ENCODE measurements at places on chromosomes 12 and 14. TPM values are rescaled to one million over a fixed set of nuclear protein-coding genes. Genes with fewer than 3 reads are reported as not detected.
A peak's percentile ranks its signal among the peaks of the same experiment; 100 is the strongest.

SMCO2 gene
- total RNA-seq, result 0.93 TPM

DNA sequence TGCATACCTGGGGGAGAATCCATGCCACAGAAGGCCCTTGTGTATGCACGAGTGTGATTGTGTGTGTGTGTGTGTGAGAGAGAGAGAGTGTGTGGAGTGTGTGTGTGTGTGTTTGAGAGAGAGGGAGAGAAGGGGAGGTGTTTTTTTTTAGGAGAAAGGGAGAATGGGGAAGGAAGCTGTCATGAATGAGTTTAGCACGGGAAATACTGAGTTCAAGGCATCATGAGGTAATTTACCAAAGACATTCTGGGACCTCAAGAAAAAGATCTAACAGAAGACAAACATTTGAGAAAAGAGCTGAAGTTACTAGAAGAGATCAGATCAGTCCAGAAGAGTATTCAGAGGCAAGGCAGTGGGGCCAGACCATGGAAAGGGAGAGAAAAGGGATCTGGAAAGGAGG is 157.1 kb downstream of the TTC7B start:
- no peaks in the 10 kb centered on the region for H3K36me3 ChIP-seq
- H3K4me1 ChIP-seq, result no peaks in the 10 kb centered on the region
- H3K4me3 ChIP-seq, result no peak overlapping the region
- no peak overlapping the region for H3K27ac ChIP-seq
- no peak for DNase-seq
- H3K27me3 ChIP-seq, result no peaks in the 10 kb centered on the region

GRCh38 chr12:11929714-11930113 is 141.0 kb upstream of the BCL2L14 start:
- H3K27me3 ChIP-seq, result no peaks in the 10 kb centered on the region
- no peak overlapping the region for H3K27ac ChIP-seq
- H3K36me3 ChIP-seq, result no peaks in the 10 kb centered on the region
- no peaks in the 10 kb centered on the region for H3K4me1 ChIP-seq
- H3K4me3 ChIP-seq, result no peak overlapping the region
- DNase-seq, result no peak

GRCh38 chr12:93569301-93569655 is 3.2 kb upstream of the SOCS2 start:
- H3K4me1 ChIP-seq, result peaks cover 18% of the 10 kb centered on the region
- H3K27ac ChIP-seq, result peak overlapping the region; percentile 94
- H3K4me3 ChIP-seq, result peak overlapping the region; percentile 49
- no peaks in the 10 kb centered on the region for H3K27me3 ChIP-seq

DNA sequence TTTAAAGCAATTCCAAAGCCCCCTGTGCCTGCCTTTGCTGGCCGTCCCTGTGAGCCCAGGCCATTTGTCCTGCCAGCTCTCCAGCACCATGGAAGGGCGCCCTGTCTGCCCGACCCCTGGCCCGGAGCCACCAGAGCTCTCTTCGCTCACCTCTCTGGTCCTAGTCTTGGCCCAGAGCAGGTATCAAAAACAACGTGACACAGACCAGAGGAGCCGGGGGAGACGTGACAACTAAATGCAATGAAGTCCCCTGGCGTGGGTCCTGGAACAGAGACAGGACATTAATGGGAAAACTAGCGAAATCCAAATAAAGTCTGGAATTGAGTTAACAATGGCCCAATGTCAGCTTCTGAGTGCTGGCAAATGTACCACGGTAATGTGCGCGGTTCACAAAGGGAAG is 83.2 kb upstream of the DIO3 start:
- no peaks in the 10 kb centered on the region for H3K27me3 ChIP-seq
- no peak overlapping the region for H3K27ac ChIP-seq
- no peak for DNase-seq
- H3K36me3 ChIP-seq, result no peaks in the 10 kb centered on the region
- H3K4me1 ChIP-seq, result peaks cover 14% of the 10 kb centered on the region
- H3K4me3 ChIP-seq, result no peak overlapping the region

- DNase-seq, result no peak
- H3K27me3 ChIP-seq, result no peaks in the 10 kb centered on the region
- H3K4me3 ChIP-seq, result no peak overlapping the region
Observed at GRCh38 chr12:57118711-57119271, 7.6 kb upstream of the STAT6 start.

DNA sequence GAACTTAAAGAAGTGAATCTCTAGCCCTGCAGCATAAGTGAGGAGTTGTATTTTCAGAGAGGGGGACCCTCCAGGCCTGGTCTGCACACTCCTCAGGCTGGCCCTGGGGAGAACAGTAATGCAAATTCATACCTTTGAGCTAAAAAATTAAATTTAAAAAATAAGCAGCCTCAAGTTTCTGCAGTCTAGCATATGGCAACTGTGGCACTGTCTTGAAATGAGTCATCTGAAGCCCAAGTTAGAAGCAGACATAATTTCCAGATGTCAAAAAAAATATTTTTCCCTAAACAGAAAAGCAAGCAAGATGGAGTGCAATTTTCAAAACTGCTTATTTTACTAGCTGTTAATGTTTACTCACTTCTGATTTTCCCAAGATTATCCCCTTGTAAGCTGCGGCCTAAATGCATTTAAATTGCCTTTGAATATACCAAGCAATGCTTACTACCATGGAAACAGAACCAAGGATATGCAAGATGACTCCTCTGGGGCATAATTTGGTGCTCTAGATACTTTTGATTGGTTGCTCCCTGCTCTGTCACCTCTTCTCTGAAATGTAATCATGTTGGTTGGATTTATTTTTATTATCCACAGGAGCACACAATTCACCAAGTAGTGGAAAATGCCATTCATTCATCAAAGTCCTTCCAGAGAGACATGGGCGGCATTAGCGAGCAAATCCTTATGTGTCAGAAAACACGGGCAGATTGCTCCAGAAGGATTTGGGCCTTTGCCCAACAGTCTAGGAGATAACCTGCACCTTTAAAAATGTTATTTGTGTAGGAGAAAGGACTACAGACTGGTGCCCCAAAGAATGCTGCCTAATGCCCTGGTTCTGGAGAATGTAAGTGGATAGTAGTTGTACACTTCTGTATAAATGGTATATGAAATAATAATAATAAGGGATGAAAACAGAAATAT is 25.0 kb upstream of the DHRS7 start:
- H3K4me3 ChIP-seq, result no peak overlapping the region
- no peaks in the 10 kb centered on the region for H3K27me3 ChIP-seq
- no peaks in the 10 kb centered on the region for H3K4me1 ChIP-seq
- H3K27ac ChIP-seq, result no peak overlapping the region
- no peaks in the 10 kb centered on the region for H3K36me3 ChIP-seq
- no peak for DNase-seq

- no peak overlapping the region for H3K27ac ChIP-seq
- no peak overlapping the region for H3K4me3 ChIP-seq
- H3K36me3 ChIP-seq, result peaks cover 1% of the 10 kb centered on the region
- DNase-seq, result no peak
Observed at GRCh38 chr12:106145539-106146447, 7.0 kb upstream of the NUAK1 start.

RDH16 gene
- 0.53 TPM for total RNA-seq

DNA sequence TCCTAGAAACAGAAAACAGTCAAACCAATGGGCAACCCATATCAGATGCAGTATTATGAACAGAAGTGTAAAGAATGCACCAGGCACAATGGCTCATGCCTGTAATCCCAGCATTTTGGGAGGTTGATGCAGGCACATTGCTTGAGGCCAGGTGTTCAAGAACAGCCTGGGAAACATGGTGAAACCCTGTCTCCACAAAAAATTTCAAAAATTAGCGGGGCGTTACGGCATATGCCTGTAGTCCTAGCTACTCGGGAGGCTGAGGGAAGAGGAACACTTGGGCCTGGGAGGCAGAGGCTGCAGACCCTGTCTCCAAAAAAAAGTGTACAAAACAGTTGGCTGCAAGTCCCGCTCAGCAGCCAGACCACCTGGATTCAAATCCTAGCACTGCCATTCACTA is 4.9 kb downstream of the PXN start:
- no peak for DNase-seq
- no peaks in the 10 kb centered on the region for H3K36me3 ChIP-seq
- H3K4me3 ChIP-seq, result no peak overlapping the region
- no peak overlapping the region for H3K27ac ChIP-seq
- H3K4me1 ChIP-seq, result peaks cover 46% of the 10 kb centered on the region

DNA sequence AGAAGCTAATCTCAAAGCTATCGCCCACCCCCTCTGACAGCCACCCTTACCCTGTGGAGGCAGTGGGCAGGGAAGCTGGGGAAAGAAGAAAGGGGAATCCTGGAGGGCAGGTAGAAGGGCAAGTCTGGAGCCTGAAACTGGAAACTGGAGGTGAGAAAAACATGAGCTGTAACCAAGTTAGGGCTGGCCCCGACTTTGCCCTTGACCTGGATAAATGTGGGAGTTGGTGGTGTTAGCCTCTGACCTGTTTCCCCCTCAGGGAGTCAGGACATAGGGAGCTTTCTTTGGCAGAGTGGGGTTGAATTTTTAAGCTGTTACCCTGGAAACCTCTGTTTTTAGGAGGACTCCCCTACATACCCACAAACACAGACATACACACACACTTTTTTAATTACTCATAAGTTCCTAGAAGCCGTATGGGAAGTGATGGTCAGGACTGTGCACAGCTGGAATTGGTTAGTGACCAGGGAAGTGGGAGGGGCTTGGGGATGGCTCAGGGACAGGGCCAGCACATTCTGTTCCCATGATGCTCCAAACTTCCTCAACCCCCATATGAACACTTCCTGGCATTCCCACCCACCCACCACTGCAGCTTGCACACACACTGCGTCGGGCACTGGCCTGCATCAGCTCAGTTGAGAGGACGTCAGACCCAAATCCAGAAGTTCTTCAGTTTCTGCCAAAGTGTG is 5.0 kb upstream of the MMP19 start:
- H3K4me3 ChIP-seq, result no peak overlapping the region
- DNase-seq, result no peak
- H3K27me3 ChIP-seq, result no peaks in the 10 kb centered on the region
- no peak overlapping the region for H3K27ac ChIP-seq
- peaks cover 5% of the 10 kb centered on the region for H3K4me1 ChIP-seq
- no peaks in the 10 kb centered on the region for H3K36me3 ChIP-seq

DNA sequence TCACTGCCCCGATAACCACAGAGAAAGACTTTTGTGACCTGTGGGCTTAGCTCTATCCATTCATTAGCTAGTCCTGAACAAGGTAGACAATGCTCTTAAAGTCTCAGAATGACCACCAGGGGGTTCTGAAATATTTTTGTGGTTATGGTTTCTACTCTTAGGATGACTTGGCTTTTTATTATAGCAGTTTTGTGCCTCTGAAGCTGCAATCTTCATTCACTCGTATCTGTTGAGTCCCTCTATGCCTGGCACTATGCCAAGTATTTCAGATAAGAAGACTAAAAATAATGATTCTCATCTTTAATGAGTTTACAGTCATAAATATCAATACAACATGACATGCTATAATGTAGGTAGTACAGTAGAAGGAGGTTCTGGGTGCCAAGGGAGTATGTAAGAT is 130.8 kb upstream of the TRHDE start:
- H3K4me3 ChIP-seq, result no peak overlapping the region
- no peak for DNase-seq
- H3K4me1 ChIP-seq, result no peaks in the 10 kb centered on the region
- H3K27me3 ChIP-seq, result no peaks in the 10 kb centered on the region

- no peaks in the 10 kb centered on the region for H3K36me3 ChIP-seq
- DNase-seq, result no peak
- H3K27me3 ChIP-seq, result no peaks in the 10 kb centered on the region
- no peaks in the 10 kb centered on the region for H3K4me1 ChIP-seq
- no peak overlapping the region for H3K4me3 ChIP-seq
Observed at GRCh38 chr12:848173-848865, 95.9 kb downstream of the WNK1 start.

GRCh38 chr14:30982533-30982932 is 42.9 kb upstream of the AP4S1 start:
- H3K27ac ChIP-seq, result no peak overlapping the region
- no peaks in the 10 kb centered on the region for H3K36me3 ChIP-seq
- no peak for DNase-seq
- H3K4me3 ChIP-seq, result no peak overlapping the region
- H3K27me3 ChIP-seq, result no peaks in the 10 kb centered on the region

DNA sequence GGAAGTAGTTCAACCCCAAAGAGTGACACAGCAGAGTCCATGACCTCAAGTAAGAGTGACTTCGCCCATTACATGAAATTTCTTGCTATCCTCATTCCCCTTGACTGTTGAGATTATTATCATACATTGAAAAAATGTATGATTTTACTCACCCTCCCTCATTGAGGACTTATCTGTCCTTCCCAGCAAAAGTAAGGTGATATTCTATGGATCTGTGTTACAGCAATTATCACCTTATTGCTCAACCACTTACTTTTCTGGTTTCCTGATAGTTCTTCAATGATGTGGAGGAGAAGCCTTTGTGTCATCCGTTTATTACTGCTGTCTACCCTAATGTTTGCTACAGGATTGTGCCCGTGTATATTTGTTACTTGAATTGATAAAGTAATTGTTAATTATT is 306.2 kb downstream of the TRHDE start:
- H3K4me3 ChIP-seq, result no peak overlapping the region
- no peak overlapping the region for H3K27ac ChIP-seq
- no peaks in the 10 kb centered on the region for H3K36me3 ChIP-seq

DNA sequence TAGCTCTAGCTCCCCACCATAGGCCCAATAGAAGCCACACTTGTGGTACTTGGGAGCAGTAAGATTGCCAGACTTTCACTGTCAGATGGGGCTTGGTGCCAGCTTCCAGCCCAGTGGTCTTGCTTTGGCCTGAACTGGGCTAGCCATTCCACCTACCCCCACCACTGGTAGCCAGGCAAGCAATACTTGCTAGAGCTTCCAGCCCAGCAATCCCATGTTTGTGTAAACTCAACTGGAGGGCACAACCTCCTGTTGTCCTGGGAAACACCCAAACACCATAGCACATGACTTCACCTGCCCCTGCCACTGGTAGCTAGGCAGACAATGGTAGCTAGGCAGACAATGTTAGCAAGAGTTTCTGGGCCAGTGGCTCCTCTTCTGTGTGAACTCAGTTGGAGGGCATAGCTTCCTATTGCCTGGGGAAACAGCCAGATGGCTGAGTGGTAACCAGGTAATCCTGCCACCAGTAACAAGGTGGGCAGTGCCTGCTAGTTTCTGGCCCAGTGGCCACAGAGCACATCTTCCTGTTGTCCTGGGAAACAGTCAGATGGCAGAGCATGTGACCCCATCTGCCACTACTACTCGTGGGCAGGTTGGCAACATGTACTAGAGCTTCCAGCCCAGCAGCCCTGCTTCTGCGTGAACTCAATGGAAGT is 5.6 kb upstream of the OR6C76 start:
- H3K4me1 ChIP-seq, result no peaks in the 10 kb centered on the region
- DNase-seq, result no peak
- no peaks in the 10 kb centered on the region for H3K36me3 ChIP-seq
- H3K27me3 ChIP-seq, result no peaks in the 10 kb centered on the region
- H3K4me3 ChIP-seq, result no peak overlapping the region

- no peaks in the 10 kb centered on the region for H3K27me3 ChIP-seq
- no peaks in the 10 kb centered on the region for H3K36me3 ChIP-seq
- DNase-seq, result no peak
Observed at GRCh38 chr14:27372771-27373170, 774.9 kb upstream of the NOVA1 start.

GRCh38 chr14:60196291-60196690 is 31.1 kb upstream of the DHRS7 start:
- no peaks in the 10 kb centered on the region for H3K27me3 ChIP-seq
- H3K27ac ChIP-seq, result no peak overlapping the region
- no peak for DNase-seq
- no peaks in the 10 kb centered on the region for H3K4me1 ChIP-seq

MYO1H gene
- total RNA-seq, result 0.18 TPM
